ENCODE measurements at places on chromosomes 5 and 9.
A peak's percentile ranks its signal among the peaks of the same experiment; 100 is the strongest.

DNA sequence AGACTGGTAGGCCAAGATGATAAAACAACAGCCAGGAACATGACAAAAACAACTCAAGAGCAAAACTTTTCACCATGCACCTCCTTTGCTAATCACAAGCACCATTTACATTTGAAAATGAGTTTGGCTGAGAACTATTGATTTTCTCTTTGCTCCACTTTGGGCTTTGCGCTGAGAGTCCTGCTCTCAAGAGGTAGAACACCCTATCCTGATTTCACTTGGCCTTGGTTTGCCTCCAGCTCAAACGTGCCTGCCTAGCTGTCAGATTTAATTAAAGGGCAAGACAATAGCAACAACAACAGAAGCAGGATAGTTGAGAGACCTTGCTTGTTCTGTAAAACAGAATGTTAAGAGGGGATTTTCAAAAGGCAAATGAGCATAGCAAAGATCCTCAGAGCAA lies 128.2 kb upstream of the ASTN2 start:
- DNase-seq: no peak

DNA sequence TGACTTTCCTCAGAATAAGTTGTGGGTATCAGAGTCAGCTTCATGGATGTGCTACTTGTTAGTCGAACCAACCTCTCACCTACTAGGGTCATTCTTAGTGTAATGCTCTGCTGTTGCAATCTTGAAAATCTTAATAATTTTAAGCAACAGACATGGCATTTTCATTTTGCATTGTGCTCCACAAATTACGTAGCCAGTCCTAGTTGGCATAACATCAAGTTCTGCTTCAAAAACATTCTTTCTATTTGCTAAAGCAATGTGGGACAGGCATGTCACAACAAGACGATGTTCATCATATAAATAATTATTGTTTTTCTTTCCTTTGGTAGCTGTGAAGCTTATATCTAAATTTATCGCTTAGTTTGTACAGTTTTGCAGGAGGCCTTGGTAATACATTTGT lies 39.3 kb upstream of the CDH12 start:
- DNase-seq: no peak

DNA sequence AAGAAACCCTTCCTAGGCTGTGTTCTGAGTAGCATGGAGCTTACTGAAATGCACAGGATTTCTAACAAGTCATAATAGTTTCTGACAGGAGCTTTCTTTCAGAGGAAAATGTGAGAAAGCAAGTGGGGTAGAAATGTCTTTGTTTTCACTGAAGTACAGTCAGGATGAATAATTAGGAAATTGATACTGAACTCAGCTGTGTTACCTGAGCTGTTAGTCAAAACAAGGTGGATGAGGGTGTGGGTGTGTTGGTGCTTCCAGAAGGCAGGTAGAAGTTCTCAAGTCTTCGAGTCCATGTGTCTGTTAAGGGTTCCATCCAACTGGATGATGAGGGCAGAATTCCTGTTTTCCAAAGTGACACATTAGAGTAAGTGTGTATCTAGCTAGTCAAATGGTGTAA lies 122.4 kb downstream of the BASP1 start:
- DNase-seq: no peak

GRCh38 chr5:168359820-168360460 lies 68.5 kb downstream of the WWC1 start:
- no peak for DNase-seq

- no peak for DNase-seq
Measured at GRCh38 chr9:90900130-90900529, 98.5 kb downstream of the SYK start.

GRCh38 chr5:55540024-55540423 lies 5.3 kb upstream of the PLPP1 start:
- no peak for DNase-seq

- DNase-seq: no peak
Measured at GRCh38 chr5:149801307-149801990, 71.3 kb downstream of the PPARGC1B start.

DNA sequence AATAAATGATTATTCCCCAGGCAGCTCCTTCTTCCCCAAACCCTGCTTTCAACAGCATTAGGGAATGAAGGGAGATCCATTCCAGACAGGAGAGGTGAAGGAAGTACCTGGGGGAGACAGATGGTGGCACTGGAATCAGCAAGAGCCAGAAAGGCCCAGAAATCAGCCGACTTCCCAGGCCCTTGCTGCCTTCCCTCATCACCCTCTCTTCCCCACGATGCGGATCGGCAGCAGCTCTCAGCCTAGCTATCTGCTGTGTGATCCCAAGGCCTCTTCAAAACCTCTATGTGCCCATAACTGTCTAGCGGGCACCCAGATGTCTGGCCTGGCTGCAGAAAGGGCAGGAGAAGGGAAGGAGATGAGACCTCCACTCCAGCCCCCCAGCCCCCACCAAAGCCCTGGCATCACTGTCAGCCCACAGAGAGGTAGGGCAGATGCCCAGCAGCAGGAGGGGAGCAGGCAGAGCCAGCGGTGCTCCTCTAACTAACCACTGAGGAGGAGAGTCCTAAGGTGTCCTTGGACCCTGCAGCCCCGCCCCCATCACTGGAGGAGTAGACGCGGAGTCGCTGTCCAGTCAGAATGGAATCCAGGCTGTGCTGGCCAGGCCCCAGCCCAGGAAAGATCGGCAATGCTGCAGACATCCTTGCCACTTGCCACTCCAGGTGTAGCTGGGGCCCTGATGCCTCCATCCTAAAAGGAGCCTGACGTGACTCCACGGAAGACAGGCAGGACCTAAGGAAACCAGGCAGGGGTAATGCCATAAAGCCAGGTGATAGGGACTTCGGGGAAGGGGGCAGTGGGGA lies 12.7 kb downstream of the CNTFR start:
- DNase-seq: no peak

- DNase-seq: no peak
Measured at GRCh38 chr9:127644146-127644827, 32.2 kb downstream of the STXBP1 start.

DNA sequence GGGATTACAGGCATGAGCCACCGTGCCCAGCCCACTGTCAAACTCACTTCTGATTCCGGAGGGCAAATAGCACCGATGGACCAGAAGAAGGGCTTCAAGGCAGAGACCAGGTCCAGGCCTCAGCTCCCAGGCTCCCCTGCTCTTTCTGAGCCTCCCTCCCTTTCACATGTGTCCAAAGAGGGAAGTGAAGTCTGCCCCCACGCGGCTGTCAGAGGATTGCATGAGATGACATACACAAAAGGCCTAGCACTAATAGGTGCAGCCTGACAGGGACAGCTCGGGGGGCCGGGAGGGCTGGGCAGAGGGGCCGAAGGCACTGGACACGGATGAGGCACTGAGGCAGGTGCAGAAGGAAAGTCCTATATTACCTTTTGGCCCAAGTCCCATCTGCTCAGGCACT lies 16.1 kb downstream of the FBP1 start:
- peak; percentile 41 for DNase-seq

DNA sequence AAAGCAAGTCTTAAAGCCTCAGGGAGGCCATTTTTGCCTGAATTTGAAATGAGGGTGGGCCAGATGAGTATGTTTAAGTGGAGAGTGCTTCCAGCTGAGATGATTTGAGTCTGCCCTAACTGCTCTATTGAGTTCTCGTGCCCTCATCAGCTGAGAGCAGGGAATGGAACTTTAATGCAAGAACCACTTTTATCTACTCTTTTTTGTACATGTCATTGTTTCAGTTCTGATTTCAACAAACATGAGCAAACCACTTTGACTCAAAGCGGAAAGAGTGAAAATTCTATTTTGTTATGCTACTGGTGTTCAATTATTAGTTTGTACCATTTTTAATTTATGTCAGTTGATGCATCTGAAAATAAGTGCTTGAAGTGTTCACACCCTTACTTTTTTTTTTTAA lies 35.8 kb downstream of the DCAF10 start:
- no peak for DNase-seq

GRCh38 chr9:96047741-96048103 lies 172.2 kb downstream of the ERCC6L2 start:
- DNase-seq: no peak

DNA sequence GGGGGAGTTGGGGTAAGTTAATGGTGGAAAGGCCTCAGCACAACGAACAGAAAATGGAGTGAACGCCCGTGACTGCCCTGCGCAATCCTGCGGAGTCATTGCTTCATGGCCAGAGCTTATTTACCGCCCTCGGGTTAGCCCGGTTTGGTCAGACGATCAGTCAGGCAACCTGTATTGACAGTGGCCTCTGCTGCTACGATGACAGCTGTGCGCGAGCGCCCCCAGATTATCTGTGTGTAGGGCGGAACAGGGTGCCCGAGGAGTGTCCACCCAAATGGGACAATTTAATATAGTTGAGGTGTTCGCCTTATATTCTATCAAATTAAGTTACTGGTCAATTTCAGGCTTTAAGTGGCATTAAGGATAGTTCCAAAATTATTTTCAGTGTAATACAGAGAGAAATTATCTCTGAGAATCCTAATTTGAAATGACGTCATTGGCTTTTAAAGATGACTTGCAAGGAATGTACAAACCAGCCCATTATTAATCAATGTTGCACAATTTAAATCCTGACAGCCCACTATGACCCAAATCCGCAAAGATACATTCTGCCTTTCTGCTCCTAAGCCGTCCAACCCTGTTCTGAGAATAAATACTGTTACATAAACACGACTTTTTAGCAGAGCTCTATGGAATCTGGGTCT lies 879 bp upstream of the UBQLN1 start:
- peak; percentile 94 for DNase-seq

DNA sequence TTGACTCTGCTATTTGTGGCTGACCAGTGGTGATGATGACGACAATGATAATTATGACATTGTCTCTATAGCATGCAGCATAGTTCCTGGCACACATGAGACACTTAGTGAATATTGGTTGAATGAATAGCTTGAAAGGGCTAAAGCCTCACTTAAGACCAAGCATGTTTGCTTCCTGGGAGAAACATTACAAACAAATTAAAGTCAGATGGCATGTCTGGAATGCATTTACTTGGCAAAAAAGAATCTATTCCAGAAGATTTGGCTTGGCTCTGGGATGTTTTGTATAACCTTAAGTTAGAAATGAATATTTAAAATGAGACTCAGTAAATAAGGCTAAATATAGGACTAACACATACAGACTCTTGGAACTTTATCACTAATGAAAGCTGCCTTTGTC lies 21.6 kb downstream of the GAS1 start:
- no peak for DNase-seq

- peak; percentile 23 for DNase-seq
Measured at GRCh38 chr5:178589180-178590140, 733 bp downstream of the COL23A1 start.

GRCh38 chr5:155953335-155953734 lies 373.6 kb upstream of the SGCD start:
- DNase-seq: no peak

- no peak for DNase-seq
Measured at GRCh38 chr9:132857031-132857430, 21.1 kb downstream of the AK8 start.

- DNase-seq: no peak
Measured at GRCh38 chr9:108743901-108744371, 111.8 kb downstream of the ACTL7B start.

DNA sequence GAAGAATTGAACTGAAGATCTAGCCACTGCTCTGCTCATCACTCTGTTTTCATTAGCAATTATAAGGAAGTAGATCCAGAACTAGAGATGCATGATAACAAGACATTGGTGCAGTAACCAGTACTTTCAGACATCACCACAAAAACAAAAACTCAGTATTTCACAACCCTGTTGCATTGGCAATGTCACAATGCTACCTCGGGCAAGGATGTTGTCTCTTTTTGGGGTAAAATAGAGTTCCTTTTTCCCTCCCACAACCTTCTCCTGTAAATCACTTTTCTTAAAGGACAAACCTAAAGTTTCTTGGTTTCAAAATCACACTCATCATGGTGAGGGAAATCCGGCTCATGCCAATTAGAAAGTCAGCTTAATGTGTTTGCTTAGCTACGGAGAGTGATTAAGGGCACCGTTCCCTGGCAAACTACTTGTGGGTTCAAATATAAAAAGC lies 420.1 kb upstream of the MEF2C start:
- DNase-seq: no peak

GRCh38 chr5:166433679-166434078 lies 1857.8 kb upstream of the WWC1 start:
- no peak for DNase-seq

GRCh38 chr9:131677444-131678180 lies 62.3 kb downstream of the RAPGEF1 start:
- no peak for DNase-seq

DNA sequence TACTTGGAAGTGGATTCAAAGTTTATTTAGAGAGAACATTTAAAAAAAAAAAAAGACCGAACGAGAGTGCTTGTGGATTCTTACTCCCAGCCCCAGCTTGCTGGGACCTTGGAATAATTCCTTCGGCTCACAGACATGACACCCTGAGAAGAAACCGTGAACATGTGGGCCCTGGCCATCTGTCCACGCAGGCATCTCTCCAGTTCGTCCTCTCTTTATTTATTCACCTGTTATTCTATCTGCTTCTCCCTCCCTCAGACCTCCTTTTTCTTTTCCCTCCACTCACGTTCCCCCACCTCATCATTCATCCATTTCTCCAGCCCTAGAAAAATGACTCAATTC lies 93.7 kb upstream of the PHYKPL start:
- DNase-seq: no peak

Measured in erythroblast (primary cell).